ENCODE measurements at places on chromosomes 2 and 18. TPM values are rescaled to one million over a fixed set of nuclear protein-coding genes. Genes with fewer than 3 reads are reported as not detected.

GRCh38 chr2:69559442-69560146 is 83.9 kb downstream of the AAK1 start:
- no peaks in the 10 kb centered on the region for H3K36me3 ChIP-seq
- H3K27ac ChIP-seq = peak overlapping the region; percentile 29
- H3K4me1 ChIP-seq = peaks cover 38% of the 10 kb centered on the region
- DNase-seq = peak; percentile 72
- H3K27me3 ChIP-seq = no peaks in the 10 kb centered on the region
- H3K4me3 ChIP-seq = no peak overlapping the region

DNA sequence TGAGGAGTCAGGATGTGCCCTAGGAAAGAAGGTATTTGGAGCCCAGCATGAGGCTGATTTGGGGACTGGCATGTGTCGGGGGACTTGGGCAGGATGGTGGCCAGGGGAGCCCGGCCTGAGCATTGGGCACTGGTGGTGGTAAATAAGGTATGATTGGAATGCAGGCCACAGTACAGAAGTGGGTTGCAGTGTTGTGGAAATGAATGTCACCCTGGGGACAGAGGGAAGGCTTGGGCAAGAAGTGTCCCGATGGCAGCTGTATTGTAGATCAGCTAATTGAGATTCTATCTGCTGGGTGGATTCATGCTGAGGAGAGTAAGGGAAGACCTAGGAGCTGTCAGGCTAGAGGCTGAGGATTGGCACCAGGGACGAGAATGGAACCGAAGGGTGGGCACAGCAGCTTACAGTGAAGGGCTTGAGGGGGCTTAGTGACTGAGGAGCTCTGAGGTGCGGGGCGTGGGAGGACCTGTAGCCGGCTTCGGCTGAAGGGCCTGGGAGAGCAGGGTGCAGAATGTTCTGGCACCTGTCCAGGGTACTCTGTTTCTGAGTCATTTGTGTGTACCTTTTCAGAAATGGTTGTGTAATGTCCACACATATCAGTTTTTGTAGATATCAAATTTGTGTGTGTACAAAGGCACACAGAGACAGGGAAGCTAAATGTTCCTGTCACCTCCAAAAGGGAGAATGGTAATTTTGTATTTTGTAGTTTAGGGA is 170.2 kb downstream of the PRKCE start:
- no peaks in the 10 kb centered on the region for H3K27me3 ChIP-seq
- peaks cover 4% of the 10 kb centered on the region for H3K4me1 ChIP-seq
- no peak overlapping the region for H3K4me3 ChIP-seq
- H3K27ac ChIP-seq = no peak overlapping the region
- no peaks in the 10 kb centered on the region for H3K36me3 ChIP-seq

GRCh38 chr2:9979977-9980376 is 28.5 kb downstream of the GRHL1 start:
- H3K4me1 ChIP-seq = peaks cover 7% of the 10 kb centered on the region
- no peak overlapping the region for H3K27ac ChIP-seq
- no peak for DNase-seq
- H3K36me3 ChIP-seq = no peaks in the 10 kb centered on the region
- H3K4me3 ChIP-seq = no peak overlapping the region
- H3K27me3 ChIP-seq = no peaks in the 10 kb centered on the region

GRCh38 chr2:71796174-71796593 is 342.8 kb downstream of the DYSF start:
- DNase-seq = peak; percentile 19
- H3K27me3 ChIP-seq = no peaks in the 10 kb centered on the region
- no peak overlapping the region for H3K27ac ChIP-seq

GRCh38 chr2:146844226-146844990 is 1000.4 kb upstream of the ACVR2A start:
- no peaks in the 10 kb centered on the region for H3K36me3 ChIP-seq
- no peaks in the 10 kb centered on the region for H3K4me1 ChIP-seq
- no peak overlapping the region for H3K4me3 ChIP-seq

GRCh38 chr2:75065402-75066008 is 107.1 kb downstream of the POLE4 start:
- H3K27ac ChIP-seq = no peak overlapping the region
- no peaks in the 10 kb centered on the region for H3K36me3 ChIP-seq
- no peaks in the 10 kb centered on the region for H3K27me3 ChIP-seq
- no peak for DNase-seq
- H3K4me1 ChIP-seq = no peaks in the 10 kb centered on the region
- no peak overlapping the region for H3K4me3 ChIP-seq

- no peak overlapping the region for H3K4me3 ChIP-seq
- no peaks in the 10 kb centered on the region for H3K4me1 ChIP-seq
- DNase-seq = peak; percentile 78
These were observed 10.1 kb downstream of the KIF3C start for GRCh38 chr2:25972049-25972823.

GRCh38 chr2:202494300-202495229 is 118.4 kb downstream of the BMPR2 start:
- peak; percentile 66 for DNase-seq
- no peaks in the 10 kb centered on the region for H3K27me3 ChIP-seq
- H3K27ac ChIP-seq = peak overlapping the region; percentile 40
- no peak overlapping the region for H3K4me3 ChIP-seq
- peaks cover 12% of the 10 kb centered on the region for H3K4me1 ChIP-seq

DNA sequence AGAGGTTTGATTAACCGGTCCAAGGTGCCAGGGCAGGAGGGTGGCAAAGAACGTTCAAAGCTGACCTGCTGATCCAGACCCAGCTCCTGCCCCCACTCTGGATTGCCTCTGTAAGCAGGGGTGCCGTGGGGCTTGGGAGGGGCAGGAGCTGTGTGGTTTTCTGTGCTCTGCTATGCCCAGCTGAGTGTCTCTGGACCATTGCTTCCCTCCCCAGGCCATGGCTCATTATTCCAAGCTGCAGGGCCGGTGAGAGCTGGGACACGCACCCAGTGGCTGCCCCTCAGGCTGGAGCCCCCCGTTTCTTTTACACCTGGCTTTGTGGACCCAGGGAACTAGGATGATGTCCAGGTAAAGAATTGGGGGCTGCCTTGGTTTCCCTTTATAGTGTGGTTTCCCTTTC is 238.4 kb upstream of the HS6ST1 start:
- no peak overlapping the region for H3K4me3 ChIP-seq
- H3K27me3 ChIP-seq = no peaks in the 10 kb centered on the region
- no peaks in the 10 kb centered on the region for H3K36me3 ChIP-seq
- DNase-seq = no peak
- H3K27ac ChIP-seq = no peak overlapping the region

DNA sequence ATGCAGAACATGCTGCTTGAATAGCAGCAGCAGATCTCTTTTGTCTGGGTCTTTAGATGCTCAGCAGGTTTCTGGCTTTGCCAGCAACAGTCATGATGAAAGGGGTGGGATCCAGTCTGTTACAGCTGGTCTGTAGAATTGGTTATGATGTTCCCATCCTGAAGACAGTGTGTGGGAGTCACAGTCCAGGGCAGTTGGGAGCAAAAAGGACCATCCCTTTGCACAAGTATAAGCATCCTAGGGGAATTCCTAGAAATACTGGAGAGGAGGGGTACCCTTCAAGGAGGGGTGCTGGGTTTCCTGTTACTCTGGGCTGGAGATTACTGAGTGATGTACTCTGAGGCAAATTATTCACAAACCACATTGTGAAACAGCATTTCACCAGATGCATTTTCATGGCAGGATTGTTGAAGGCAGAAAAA is 119.9 kb upstream of the RND3 start:
- no peaks in the 10 kb centered on the region for H3K36me3 ChIP-seq
- H3K4me1 ChIP-seq = no peaks in the 10 kb centered on the region
- no peak overlapping the region for H3K4me3 ChIP-seq
- no peak overlapping the region for H3K27ac ChIP-seq
- H3K27me3 ChIP-seq = no peaks in the 10 kb centered on the region
- DNase-seq = no peak

GRCh38 chr2:232857158-232857563 is 12.9 kb upstream of the SNORC start:
- no peaks in the 10 kb centered on the region for H3K27me3 ChIP-seq
- H3K4me1 ChIP-seq = no peaks in the 10 kb centered on the region
- peak; percentile 24 for DNase-seq
- H3K4me3 ChIP-seq = no peak overlapping the region
- H3K27ac ChIP-seq = no peak overlapping the region

Gene UGT1A4
- not detected for total RNA-seq

Gene FOXD4L1
- total RNA-seq = 1.2 TPM

Gene NLRC4
- not detected for total RNA-seq

Gene BMP10
- total RNA-seq = 0.95 TPM

Gene SULT1C4
- 9.3 TPM for total RNA-seq

Gene SEPTIN10
- total RNA-seq = 51.7 TPM

Gene NABP1
- total RNA-seq = 5.4 TPM

Data from cardiac muscle cell (in vitro differentiated cells and primary cell).